ENCODE measurements at places on chromosomes 6 and 20.

DNA sequence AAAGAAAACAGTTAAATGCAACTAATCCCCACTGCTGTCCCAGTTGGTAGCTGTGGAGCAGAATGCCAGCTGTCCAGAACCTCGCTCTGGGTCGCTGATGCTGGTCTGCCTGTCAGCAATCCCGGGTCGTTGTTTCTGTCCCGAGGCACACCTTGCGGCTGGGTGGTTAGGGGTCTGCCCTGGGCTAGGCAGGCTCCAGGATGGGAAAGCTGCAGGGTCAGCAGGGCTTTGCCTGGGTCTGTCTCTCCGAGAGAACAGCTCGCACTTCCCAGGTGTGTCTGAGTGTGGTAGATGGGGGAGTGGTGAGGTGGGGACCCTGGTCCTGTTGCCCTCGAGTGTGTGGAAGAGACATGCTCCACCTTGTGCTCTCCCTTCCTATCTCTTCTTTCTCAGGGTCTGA lies 261.2 kb downstream of the CLIC5 start:
- no peak for DNase-seq

DNA sequence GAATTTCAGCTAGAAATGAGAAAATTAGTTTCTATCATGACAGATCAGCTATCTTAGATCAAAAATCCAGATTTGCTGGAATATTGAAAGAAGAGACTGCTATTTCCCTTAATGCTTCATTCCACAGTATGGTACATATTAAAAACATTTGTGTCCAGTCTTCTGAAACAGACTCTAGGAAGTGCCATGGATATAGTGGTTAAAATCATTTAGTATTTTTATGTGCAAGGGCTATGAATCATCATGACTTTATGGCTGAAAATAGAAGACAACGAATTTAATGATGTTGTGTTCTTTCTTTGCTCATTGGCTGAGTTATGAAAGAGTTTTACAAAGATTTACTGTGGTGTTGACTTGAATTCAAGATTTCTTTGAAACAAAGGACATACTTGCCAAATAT lies 146.6 kb downstream of the ANKRD60 start:
- DNase-seq = no peak

- no peak for DNase-seq
Measured at GRCh38 chr6:165227644-165228329, 81.6 kb downstream of the C6orf118 start.

GRCh38 chr6:135170849-135171248 lies 10.3 kb upstream of the MYB start:
- DNase-seq = no peak

DNA sequence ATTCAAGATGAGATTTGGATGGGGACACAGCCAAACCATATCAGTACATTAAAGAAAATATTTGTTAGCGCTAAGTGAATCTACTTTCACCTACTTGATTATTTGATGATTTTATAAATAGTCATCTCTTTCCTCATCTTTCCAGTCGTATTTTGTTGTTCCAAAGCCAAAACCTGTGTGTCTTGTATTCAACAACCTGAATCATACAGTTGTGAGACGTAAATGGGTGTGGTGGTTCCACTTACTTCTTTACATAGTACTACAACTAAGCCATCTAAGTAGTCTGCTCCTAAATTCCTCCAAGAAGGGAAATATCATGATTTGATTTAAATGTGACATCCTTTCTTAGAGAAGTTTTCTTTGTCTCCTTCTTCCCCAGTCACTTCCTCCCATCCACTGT lies 132.8 kb downstream of the ESR1 start:
- no peak for DNase-seq

DNA sequence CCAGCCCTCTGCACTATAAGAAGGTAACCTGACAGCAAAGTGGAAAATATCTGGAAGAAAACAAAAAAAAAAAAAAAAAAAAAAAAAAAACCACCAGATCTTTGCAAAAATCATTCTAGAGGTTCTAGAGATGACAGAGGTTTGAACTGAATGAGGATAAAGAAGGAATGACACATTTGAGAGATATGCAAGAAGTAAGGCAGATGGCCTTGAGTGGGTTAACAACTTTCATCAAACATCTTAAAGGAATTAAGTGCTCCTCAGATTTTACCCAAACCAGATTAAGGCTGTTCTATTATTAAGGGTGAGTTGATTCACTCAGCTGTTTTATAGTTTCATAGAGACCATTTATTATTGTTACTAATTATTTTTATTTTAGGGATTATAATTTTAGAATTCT lies 62.0 kb downstream of the RSPO3 start:
- DNase-seq = no peak
